ENCODE measurements at places on chromosomes 6 and 20.

- DNase-seq, result peak; percentile 23
These were observed 329.8 kb upstream of the SOX4 start for GRCh38 chr6:21263531-21264287.

- DNase-seq, result no peak
These were observed 249.2 kb downstream of the CDC5L start for GRCh38 chr6:44636561-44637248.

DNA sequence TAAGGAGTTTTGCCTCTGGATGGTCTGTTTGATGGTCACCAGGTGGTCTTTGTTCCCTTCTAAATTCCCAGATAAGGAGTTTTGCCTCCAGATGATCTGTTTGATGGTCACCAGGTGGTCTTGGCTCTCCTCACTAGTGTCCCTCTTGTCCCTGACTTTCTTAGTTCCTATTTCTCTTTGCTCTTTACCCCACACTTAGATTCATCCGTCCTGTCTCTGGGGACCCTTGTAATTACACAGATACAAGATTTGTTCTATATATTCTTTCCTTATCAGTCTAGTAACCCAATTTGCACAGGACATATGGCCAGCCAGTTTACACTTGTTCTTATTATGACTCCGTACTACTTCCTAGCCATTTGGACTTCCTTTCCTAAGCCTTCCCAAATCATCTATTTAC is 84.0 kb upstream of the B3GAT2 start:
- no peak for DNase-seq

DNA sequence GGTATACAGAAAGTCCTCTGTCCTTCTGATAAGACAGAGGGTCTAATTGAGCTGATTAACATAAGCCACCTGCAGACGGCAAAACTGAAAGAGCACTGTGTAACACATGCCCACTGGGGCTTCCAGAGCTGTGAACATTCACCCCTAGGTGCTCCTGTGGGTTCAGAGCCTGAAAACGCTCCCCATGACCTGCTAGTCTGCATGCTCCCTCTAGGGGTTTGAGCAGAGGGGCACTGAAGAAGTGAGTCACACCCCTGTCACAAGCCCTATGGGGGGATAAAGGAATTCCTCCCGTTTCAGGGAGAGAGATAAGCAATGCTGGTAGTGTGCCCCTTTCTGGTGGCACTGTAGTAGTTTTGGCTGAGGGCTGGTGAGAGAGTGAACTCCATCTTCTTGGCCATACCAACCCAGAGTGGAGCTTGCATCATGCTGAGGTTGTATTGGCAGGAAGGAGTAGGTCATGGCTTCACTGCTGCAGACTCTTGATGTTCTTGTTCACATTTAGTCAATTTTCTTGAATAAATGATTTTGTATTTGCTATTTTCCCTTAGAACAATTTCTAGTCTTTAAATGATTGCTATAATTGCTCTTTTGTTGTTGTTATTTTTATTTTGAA is 637.5 kb upstream of the MAN1A1 start:
- DNase-seq, result no peak

- DNase-seq, result no peak
These were observed 499.0 kb upstream of the RNF217 start for GRCh38 chr6:124463271-124463670.

- DNase-seq, result no peak
These were observed 85.7 kb downstream of the MLIP start for GRCh38 chr6:54196905-54197304.

- DNase-seq, result no peak
These were observed 31.8 kb downstream of the CTCFL start for GRCh38 chr20:57493091-57493615.

DNA sequence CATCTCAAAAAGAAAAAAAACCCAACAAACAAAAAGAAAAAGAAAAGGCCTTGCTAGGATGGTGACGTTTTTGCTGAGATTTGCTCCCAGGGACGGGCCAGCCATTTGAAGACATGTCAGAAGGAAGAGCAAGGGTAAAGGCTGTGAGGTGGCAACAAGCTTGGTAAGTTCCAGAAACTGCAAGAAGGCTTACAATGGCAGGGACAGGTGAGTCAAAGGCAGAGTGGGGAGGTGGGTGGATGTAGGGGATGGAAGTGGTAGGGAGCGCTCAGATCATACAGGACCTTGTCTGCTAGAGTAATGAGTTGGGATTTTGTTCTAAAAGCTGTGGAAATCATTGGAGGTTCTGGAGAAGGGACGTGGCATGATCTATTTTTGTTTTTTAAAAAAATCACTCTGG is 4.3 kb downstream of the KIF3B start:
- no peak for DNase-seq

- peak; percentile 10 for DNase-seq
These were observed 444.2 kb upstream of the JAG1 start for GRCh38 chr20:11117808-11118528.

GRCh38 chr6:125165256-125165655 is 11.7 kb downstream of the TPD52L1 start:
- DNase-seq, result peak; percentile 51

- DNase-seq, result no peak
These were observed 91.6 kb downstream of the LINC00237 start for GRCh38 chr20:21014528-21014927.

GRCh38 chr6:2918936-2919335 is 15.8 kb upstream of the SERPINB9 start:
- no peak for DNase-seq

DNA sequence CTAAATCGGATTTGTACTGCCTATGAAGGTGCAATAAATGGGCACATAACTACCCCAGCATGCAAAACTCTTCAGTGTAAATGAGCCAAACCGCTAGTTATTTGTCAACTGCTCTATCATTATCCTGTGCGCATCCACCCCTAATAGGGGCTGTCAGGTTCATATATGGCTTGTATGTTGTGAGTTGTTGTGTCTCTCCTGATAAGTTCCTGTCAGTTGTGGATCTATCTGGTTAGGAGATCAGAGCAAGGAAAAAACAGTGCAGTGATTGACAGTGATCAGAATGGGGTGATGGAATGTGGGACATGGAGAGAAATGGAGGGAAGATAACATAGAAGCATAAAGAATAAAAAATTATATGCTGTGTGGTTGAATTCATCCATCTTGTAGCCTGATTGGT is 686.9 kb upstream of the ID4 start:
- DNase-seq, result no peak

- no peak for DNase-seq
These were observed 259.3 kb downstream of the ERMARD start for GRCh38 chr6:170010665-170011203.

DNA sequence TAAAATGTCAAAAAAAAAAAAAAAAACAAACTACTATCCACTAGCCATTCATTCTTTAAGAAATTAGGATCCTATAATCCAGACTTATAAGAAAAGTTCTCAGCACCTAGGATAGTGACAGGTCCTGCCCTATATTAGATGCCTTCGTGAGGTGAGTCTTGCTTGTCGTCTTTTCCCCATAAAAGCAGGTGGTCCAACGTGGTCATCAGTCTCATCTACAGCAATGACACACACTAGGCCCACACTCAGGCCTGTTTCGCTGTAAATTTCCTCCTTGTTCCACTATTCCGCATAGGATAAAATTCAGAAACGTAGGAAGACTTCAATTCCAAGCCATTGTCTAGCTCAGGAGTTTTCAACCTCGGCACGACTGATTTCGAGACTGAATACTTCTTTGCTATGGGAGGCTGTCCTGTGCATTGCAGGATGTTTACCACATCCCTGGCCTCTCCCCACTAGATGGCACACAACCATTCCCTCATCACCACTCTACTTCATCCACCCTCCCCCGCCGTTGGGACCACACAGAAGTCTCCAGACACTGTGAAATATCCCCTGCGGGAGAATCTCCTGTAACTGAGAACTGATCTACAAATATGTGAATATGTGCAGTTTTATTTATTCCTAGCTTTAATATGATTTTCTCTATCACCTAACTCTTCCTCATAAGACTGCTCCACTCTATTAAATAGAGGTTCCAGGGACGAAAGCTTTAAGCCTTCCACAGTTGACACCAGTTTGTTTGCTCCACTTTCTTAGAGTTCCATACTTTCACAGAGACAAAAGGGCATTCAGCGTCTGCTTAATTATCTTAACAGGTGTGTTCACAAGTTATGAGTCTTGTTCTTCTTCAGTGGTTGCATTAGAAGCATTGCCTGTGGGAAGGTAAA is 346.3 kb downstream of the BMP2 start:
- peak; percentile 1 for DNase-seq

DNA sequence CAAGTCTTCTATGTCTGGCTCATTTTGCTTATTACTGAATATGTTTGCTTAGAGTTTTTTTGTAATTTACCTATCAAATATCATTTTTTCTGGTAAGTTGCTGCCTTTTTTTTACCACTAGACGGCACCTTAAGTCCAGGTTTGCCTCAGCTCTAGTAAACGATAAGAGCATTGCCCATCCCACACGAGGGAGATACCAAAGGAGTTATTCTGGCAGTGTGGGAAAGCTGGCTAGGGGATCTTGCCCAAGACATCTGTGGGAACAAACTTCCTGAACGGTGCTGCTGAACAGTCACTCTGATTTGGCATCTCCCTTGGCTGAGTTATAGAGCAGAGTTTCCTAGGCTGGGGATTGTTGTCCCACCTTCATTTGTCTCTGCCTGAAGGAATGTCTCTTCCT is 306.4 kb downstream of the COL12A1 start:
- peak; percentile 61 for DNase-seq

DNA sequence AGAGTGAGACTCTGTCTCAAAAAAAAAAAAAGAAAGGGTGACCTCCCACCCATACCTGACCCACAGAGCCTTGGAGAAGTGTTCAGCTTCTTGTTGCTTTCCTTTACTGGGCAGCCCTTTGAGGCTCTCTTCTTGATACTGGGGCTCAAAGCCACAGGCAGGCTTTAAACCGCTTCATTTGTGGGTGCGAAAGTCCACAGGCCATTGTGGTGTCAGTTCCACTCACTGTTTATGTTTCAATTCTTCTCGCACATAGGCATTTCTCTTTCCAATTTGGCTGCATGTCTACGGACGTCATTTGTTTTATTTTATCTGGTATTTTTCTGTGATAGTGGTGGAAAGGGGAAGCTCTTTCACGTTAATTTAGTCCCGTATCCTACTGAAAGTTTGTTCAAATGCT is 34.6 kb downstream of the PPARD start:
- DNase-seq, result peak; percentile 20

DNA sequence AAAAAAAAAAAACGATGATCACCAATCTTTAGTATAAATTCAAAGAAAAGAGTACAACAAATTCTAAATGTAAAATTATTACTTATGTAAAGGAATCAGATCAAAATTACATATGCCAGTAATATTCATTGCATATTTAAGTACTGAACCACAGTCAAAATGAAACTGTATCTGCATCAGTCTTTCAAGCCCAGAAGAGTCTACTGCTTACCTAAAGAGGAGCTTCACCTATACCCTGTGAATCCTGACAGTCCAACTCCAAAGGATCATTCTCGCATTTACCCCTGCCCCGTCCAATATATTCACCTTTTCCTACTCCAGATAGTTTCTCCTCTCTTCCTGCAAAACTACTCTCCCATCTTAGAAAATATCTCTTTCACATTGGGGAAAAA is 9.2 kb downstream of the ATG5 start:
- no peak for DNase-seq

DNA sequence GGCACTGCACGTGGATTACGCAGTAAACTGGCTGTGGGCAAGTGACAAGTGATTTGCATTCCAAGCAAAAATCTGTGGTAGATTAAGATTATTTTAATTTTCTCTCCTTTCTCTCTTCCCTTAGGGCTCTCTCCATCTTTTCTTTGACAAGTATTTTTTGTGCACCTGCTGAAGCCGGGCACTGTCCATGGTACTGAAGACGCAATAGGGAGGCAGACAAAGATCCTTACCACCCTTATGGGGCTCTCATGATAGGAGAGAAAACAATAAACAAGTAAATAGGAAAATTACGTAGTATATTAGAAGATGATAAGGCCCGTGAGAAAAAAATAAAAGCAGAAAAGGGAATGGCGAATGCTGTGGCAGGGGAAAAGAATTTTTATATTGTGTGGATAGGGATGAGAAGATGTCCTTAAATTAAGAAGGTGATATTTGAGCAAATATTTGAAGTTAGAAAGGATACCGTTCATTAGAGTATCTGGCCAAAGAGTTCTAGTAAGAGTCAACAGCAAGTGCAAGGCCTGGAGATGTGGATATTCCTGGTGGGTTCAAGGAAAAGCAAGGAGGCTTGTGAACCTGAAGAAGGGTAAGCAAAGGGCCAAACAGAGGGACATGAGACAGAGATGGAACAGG is 146.0 kb downstream of the LAMP5 start:
- no peak for DNase-seq

DNA sequence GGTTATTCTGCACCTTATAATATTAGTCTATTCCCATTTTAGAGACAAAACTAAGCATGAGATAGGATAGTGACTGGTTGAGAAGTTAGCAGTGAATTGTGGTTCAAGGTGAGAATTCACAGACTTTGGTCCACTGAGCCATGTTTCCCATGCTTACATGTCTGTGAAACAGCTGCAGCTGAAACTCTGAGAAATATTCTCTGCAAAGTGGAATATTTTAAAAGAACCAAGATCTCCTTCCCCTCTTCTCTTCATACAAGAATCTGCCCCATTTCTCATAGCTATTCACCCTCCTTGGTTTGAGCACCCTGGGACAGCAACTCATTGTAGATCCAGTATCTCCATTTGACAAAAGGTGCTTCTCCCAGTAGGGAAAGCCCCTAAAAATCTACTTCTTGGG is 70.2 kb upstream of the TMEM170B start:
- DNase-seq, result no peak

- DNase-seq, result no peak
These were observed 191.7 kb downstream of the TRIM27 start for GRCh38 chr6:28732052-28732451.

DNA sequence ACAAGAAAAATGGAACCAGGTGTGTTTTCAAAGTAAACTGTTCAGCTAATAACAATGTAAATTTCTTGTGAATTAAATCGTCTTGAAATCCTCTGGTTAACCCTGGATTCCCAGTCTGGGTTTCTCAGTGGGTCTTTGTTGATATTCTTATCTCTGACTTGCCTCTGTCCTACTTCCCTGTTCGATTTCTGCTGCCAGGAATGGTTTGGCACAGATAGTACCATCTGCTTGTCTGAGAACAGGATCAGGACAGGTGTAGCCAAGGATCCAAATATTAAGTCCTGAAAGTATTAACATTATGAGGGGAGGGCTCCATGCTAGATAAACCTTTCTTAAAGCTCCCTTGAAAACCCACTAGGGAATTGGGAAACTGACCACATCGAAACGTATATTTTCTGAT is 30.1 kb downstream of the ARFGEF2 start:
- no peak for DNase-seq

GRCh38 chr6:36235309-36235708 is 34.6 kb upstream of the PNPLA1 start:
- DNase-seq, result no peak

GRCh38 chr20:41249411-41250281 is 67.9 kb downstream of the ZHX3 start:
- peak; percentile 92 for DNase-seq

GRCh38 chr6:106185615-106186014 is 99.5 kb downstream of the PRDM1 start:
- no peak for DNase-seq

GRCh38 chr6:28082939-28083338 is 2.6 kb downstream of the ZNF165 start:
- no peak for DNase-seq

Measured in HCEC 1CT (cell line).